Heart left ventricle (tissue), 16 donors: ENCODE measurements at places on chromosomes 7 and 10.

GRCh38 chr7:50068850-50069551, 24.0 kb downstream of the ZPBP start:
- no peak for DNase-seq

DNA sequence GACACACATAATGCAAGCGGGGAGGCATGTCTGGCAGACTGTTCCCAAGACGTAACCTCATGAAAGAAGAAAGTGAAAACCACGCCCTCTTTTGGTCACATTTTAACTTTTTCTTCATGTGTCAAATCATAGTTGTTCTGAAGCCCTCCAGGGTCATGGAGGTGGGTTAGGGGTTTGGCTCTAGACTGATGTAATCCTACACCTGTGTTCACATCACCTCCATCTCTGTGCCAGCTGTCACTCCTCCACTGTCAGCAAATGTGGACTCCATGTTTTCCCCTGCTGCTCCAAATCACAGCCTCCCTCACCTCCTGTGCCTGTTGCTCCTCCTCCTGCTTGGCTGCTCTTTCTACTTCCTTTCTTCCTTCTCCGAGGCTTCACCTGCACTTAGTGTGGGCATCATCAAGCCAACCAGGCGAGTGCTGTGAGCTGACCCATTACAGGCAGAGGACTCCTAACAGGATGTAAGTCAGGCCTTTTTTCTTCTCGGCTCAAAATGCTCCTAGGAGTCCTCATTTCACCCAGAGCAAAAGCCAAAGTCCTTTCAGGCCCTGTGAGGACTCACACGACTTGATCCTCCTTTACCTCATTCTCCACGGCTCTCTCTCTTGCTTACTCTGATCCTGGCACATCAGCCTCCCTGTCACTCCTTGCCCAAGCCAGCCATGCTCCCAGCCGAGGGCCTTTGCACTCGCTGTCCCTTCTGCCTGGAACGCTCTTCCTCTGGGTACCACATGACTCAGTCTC, 66.4 kb upstream of the IFRD1 start:
- DNase-seq, result no peak

DNA sequence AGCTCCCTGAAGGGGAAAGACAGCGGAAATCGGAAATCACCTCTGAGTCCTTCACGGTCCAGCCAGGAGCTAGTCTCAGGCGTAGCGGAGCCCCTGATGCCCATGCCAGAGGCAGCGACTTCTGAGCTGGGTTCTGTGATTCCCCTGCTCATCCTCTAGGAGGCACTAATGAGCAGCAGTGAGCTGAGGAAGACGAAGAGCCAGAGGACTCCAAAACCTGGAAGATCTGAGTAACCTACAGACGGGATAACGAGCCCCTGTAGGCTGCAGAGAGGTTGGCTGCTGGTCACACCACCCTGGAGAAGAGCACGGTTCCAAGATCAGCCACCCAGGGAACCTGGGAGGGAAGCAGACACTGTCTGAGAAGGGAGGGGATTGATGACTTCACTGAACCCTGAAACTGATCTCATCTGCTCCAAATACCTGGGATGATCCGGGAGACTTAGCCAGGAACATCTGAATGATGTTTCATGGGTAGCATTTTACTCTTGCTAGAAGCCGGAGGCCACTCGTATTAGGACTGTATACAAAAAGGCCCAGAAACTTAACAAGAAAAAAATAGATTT, 304.1 kb downstream of the PAXIP1 start:
- no peak for DNase-seq

DNA sequence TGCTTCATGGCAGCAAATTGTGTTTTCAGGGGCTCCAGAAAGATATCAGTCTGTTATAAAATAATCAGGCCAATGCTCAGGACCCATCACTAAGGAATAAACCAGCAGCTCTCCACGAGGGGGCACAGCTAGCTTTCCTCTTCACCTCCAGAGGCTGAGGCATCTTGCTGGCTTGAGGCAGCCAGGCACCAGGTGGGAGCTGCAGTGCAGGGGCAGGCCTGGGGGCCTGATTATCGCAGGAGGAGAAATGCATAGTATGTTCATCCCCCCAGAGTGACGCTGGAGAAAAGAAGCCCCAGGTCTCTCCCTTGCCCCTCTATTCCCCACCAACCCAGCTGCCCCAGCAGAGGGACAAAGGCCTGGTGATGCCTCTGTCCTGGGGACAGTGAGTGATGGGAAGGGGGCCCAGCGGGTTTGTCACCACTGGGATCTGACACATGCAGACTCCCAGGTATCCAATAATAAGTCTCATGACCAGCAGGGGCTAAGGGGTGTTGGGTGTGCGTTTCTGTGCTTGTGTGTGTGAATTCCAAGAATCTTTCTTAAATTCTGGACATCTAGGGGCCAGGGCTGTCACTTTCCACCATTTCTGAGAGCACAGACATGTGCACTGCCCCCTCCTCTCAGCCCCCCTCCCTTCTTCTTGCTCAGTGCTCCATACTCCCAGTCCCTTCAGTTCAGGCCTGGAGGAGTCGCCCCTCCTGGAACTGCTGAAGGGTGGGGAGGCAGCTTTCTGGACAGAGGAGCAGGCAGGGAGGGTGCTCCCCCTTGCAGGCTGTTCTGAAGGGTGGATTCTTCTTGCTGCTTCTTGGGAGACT, 128.1 kb upstream of the FAM20C start:
- peak; percentile 60 for DNase-seq

DNA sequence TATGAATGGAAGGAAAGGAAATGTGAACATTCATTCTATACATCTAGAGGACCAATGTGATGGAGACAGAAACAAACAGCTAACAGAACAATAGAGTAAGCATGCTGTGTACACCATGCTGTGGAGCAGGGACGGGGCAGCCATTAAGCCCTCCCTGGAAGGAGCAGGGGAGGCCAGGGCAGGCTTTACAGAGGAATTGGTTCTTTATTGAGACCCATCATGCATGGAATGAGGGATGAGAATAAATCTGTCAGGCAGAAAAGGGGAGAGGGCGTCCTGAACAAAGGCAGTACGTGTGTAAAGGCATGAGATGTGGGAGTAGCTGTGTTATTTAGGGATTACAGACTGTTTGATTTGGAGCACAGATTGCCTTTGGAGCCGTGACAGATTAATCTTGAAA, 35.2 kb downstream of the STK17A start:
- DNase-seq, result no peak

- no peak for DNase-seq
Observed at GRCh38 chr10:1532636-1533035, 204.7 kb downstream of the ADARB2 start.

- DNase-seq, result no peak
Observed at GRCh38 chr7:133853706-133854276, 273.3 kb upstream of the LRGUK start.

GRCh38 chr10:9992661-9993060, 1025.0 kb upstream of the CELF2 start:
- no peak for DNase-seq

- DNase-seq, result no peak
Observed at GRCh38 chr7:48225101-48225500, 53.8 kb downstream of the ABCA13 start.

- DNase-seq, result no peak
Observed at GRCh38 chr7:43054052-43054722, 58.3 kb upstream of the HECW1 start.

DNA sequence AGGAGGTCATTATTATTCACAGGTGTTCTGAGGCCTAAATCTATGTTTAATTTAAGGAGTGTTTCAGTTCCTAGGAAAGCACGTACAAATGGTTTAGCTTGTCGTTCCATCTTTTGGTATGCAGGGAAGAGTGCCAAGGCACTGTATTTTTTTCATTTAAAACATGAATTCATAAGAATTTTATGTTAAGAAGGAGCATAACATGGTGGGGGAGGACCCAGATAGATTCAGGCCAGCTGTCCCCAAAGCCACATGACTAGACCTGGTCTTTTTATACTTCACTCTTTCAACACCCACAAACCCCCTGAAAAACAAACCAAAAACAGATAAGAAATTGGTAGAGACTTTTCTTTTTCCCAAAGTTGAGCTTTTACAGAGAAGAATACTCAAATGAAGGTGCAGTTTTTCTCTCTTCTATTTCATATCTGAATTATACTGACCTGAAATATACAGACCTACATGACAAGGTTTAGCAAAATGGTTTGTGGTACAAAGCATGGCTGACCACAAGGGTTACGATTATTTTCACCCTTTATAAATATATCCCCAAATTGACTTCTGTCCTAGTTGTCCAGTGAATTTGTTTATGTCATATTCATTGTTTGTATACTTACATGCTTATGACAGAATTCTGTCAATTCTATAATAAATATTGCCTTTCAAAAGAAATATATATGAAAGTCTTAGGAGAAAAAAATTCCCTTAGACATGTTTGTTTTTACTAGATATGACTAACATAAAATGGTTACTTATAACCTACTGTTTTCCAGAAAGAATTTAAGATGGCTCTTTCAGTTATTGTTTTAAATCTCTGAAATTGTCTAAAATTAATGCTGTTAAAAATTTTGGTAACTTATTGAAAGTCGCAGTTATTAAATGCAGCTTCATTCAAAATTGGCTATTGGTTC, 71.3 kb downstream of the AP3M1 start:
- no peak for DNase-seq

- DNase-seq, result no peak
Observed at GRCh38 chr7:23474829-23475575, 4.7 kb upstream of the IGF2BP3 start.

- no peak for DNase-seq
Observed at GRCh38 chr10:125012851-125013528, 71.1 kb downstream of the ZRANB1 start.

DNA sequence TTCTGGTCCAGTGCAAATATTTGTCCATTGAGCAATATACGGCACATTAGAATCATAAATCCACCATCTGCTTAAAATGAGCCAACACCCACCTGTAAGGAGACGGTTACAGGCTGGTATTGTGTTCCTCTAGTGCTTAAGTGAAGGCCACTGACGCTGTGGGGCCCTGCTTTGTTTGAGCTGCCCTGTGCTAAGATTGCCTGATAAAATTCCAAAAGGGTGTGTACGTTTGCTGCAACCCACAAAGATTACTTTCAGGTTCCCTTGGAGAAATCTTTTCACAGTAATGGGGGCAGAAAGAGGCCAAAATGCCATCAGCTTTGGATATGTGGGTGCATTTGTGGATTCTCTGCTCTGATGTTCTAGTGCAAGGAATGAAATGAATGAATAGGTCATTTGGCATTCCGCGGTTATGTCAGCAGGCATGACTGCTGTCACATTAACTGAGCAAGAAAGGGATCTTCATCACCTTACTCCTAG, 34.4 kb downstream of the AGR3 start:
- no peak for DNase-seq

- DNase-seq, result no peak
Observed at GRCh38 chr10:4141471-4141870, 356.5 kb upstream of the KLF6 start.

GRCh38 chr7:158117341-158118222, 470.0 kb downstream of the PTPRN2 start:
- no peak for DNase-seq

GRCh38 chr10:114491419-114491818, 87.1 kb upstream of the AFAP1L2 start:
- no peak for DNase-seq

DNA sequence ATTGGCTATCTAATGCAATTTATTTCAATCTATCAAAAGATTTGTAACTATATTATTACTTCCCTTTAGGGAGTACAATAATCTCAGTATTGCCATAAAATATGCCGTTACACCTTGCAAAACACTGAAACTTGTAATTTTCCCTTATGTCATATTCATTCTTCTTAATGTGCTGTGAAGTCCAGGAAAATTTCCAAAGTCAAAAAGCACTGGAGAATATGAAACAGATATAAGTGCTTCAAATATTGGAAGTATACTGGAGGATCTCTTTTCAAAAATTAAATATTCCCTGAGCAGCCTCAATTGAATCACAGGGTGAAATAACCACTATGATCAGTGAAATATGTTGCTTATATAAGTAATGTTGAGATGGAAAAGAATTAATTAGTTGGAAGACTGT, 356.0 kb downstream of the PPP1R3A start:
- no peak for DNase-seq

- no peak for DNase-seq
Observed at GRCh38 chr10:8275911-8276310, 221.4 kb downstream of the GATA3 start.

GRCh38 chr7:95220328-95220727, 104.0 kb downstream of the PON1 start:
- DNase-seq, result no peak

- DNase-seq, result no peak
Observed at GRCh38 chr7:135386776-135387175, 123.1 kb downstream of the CNOT4 start.

DNA sequence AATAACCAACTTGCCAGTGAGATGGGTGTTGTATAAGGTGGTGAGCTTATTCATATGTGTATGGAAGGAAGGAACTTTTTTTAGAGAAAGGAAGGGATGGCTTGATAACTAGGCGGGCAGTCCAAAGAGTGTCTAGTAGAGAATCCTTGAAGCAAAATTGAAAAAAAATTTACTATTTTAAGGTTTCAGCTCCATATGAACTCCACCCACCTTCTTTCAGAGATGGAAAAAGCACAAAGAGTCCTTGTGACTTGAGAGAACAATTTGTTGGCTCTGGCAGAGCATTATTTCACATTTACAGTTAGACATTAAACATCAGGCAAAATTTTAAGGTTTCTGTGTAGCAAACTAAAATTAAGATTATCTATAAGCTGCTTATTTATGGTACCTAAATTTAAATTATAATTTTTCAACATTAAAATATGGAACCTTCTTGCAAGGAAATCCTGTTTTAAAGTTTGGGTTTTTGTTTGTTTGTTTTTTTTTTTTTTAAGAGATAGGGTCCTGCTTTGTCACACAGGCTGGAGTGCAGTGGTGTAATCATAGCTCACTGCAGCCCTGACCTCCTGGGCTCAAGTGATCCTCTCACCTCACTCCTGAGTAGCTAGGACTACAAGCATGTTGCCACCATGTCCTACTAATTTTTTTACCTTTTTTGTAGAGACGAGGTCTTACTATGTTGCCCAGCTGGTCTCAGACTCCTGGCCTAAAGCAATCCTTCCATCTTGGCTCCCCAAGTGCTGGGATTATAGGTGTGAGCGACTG, 12.2 kb downstream of the PTPN12 start:
- no peak for DNase-seq

DNA sequence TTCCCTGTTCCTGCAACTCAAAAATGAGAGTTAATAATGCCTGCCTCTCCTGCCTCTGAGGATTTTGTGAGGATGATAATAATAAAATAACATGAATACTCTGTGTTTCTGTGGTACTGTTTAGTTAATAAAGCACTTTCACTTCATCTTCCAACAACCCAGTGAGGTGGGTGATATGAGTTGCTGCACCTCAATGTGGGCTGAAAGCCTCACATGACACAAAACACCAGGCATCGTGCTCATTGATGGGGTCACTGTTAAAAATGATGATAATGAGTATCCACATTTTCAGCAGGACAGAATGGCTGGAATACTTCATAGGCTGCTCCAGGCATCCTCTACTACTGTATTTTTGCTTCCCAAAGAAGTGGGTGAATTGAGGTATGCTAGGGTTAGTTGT, 222.8 kb upstream of the NRP1 start:
- no peak for DNase-seq

DNA sequence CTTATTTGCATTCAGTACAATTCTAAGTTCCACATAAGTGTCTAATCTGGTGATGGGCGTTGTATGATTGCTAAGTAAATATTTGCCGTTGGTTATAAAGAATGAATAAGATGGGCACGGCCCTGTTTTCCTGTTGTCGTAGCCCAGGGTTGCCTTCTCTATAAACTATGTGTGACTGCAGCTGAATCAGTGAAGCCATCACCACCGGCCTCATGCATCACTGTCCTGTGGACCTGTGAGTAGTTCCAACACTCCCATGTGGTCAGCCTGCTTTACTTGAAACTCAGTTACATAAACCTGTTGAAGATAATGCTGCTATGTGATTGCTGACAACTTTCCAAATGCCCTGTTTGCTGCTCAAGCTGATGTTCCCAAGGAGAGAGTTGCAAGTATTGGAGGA, 21.6 kb upstream of the KLF6 start:
- no peak for DNase-seq

- no peak for DNase-seq
Observed at GRCh38 chr10:86064931-86065662, 301.5 kb downstream of the GRID1 start.
